ENCODE measurements at places on chromosomes 2 and 18. TPM values are rescaled to one million over a fixed set of nuclear protein-coding genes. Genes with fewer than 3 reads are reported as not detected.

- no peak for DNase-seq
Measured at GRCh38 chr2:220151341-220151740, 523.9 kb downstream of the SLC4A3 start.

- DNase-seq: no peak
Measured at GRCh38 chr2:169082995-169083394, 13.6 kb downstream of the DHRS9 start.

- no peak for DNase-seq
Measured at GRCh38 chr2:162732946-162733698, 105.4 kb downstream of the KCNH7 start.

DNA sequence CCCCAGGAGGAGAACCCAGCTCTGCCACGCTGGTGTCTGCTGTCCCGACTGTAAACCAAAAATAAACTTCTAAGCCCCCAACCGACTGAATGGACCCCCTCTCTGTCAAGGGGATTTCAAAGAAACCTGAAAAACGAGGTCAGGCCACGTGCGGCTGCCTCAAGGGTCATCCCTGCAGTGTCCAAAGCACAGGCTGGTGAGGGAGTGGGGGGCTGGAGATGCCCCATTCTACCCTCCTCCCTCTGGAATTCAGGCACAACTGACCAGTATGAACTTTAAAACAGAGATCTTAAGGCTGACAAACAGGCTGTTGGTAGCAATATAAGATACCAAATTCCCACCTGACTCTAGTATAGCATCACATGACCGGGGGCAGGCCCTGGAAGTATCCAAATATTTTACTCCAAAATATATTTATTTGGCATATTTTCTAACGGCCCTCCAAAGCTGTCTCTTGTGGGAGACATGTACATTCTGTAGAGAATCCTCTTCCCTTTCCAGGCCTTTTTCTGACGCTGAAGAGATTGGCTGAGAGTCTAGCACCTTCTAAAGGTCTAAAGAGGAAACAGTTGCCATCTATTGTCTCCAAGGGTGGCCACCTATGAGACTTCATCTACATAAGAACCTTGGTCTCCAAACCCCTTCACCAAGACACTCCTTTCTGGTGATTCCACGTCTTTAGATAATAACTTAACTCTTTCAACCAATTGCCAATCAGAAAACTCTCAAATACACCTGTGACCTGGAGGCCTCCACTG, 40.4 kb upstream of the CTDP1 start:
- no peak for DNase-seq

DNA sequence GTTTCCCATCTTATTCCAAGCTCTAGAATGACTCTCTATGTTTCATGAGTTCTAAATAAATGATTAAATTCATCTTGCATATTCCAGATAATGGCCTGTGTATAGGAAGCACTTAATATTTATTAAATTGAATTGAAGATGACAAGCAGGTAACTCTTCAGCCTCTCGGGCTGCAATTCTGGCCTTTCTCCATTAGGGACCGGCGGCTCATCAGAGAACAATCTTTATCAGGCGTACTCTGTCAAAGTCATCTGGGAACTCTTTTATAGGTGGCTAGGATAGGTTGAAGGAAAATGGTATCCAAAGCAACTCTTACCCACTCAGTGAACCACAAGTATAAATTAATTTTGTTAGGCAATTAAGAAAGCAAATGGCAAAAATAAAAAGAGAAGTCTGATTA, 308.5 kb downstream of the NOL4 start:
- no peak for DNase-seq

Gene DSEL
- 100 TPM for total RNA-seq

Gene PARD3B
- 15.3 TPM for total RNA-seq

Gene LCT
- total RNA-seq: under 0.01 TPM

Gene FOXI3
- not detected for total RNA-seq

All from IMR-90 (cell line).